ENCODE measurements at places on chromosomes 4 and X. TPM values are rescaled to one million over a fixed set of nuclear protein-coding genes. Genes with fewer than 3 reads are reported as not detected.

Gene EVC
- total RNA-seq: 40.8 TPM

Gene SPANXB1
- not detected for total RNA-seq

Gene GLOD5
- 2.0 TPM for total RNA-seq

Gene NR0B1
- total RNA-seq: not detected

Gene OPHN1
- total RNA-seq: 11.3 TPM

Gene RHOXF1
- total RNA-seq: not detected

Gene KCTD8
- total RNA-seq: 0.06 TPM

Gene S100P
- total RNA-seq: 64.5 TPM

Gene CPXCR1
- not detected for total RNA-seq

Gene LAP3
- 110 TPM for total RNA-seq

Gene XAGE1A
- not detected for total RNA-seq

Gene CCSER1
- 23.0 TPM for total RNA-seq

Gene DDIT4L
- total RNA-seq: 1.3 TPM

Data from lung (tissue), 17 donors.